ENCODE measurements at places on chromosomes 3 and 15.

- DNase-seq = peak; percentile 84
Measured at GRCh38 chr15:31200735-31201151, 99.2 kb upstream of the TRPM1 start.

DNA sequence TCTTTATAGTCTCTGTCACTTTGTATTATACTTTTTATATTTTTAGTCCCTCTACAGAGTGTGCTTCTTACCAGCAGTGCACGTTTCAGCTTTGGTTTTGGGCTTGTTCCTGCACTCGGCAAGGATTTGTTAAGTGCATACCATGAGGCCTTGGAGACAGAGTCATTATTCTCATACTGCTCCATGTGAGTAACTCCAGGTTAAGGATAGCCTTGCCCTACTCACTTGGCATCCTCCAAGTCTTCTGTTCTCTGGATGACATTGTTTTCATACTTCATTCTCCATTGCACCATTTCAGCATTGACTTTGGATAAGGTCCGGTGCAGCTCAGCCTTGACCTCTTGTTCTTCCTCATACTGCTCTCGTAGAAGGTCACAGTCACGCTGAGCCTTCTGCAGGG, 96.4 kb downstream of the MYH15 start:
- no peak for DNase-seq

DNA sequence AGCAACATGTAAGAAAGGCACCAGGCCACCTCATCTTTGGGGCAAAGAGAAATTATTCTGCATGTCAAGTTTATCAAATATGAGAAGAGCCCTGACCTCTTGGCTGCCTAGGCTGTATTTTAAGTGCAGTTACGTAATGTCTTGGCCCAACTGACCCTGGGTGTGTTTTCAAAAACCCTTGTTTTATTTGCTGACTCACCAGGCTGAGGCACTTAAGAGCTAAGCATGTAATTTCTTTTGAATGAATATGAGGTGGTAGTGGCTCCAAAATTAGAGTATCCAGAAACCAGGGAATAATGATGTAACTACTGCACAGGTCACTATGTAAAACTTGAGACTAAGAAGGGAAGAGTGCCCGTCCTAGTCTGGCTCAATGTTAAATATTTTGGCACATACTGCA, 24.3 kb downstream of the PGPEP1L start:
- no peak for DNase-seq

DNA sequence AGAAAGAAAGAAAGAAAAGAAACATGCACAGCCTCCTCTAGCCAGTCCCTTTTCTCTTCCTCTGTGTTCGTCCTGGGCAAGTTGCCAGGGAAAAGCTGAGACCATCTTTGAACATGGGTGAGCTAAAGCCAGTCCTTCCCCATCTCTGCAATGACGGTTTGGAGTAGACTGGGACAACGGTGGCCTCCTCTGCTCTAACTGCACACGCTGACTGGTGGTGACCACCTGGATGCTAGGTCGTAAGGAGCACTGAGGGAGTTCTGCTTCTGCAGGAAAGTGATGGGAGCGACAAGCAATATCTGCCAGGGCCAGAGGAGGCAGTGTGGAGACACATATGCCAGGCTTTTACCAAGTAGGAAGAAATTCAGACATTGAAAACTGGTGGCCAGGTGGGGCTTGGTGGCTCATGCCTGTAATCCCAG, 111.7 kb downstream of the NUP210 start:
- DNase-seq = peak; percentile 57

GRCh38 chr3:141901914-141902313, 25.5 kb downstream of the ATP1B3 start:
- no peak for DNase-seq

- DNase-seq = no peak
Measured at GRCh38 chr3:37216597-37217097, 42.3 kb upstream of the LRRFIP2 start.

- peak; percentile 33 for DNase-seq
Measured at GRCh38 chr3:74001436-74001835, 376.7 kb upstream of the PDZRN3 start.

- DNase-seq = no peak
Measured at GRCh38 chr15:75590239-75590638, 11.1 kb upstream of the PTPN9 start.

DNA sequence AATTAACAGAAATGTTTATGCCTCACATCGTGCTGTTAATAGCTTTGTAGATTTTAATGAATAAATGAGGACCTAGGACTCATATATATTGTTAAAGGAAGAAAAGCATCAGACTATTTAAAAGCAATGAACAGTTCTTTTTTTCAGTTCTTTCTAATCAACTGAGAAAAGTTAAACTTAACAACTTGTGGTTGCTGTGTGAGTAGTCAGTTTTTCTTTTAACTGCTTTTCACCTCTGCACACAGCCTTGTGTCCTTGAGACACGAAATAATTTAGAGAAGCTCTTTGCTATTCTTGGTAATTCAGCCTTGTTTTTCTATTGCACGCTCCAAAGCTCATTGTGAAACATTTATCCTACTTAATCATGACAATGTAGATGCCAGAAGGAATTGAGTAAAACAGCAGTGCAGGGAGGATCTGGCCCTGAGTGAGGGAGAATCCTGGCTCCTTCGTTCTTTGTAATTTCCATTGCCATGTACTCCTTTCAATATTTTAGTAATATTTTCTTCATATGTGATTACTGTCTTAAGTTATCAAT, 499.0 kb downstream of the PYDC2 start:
- peak; percentile 31 for DNase-seq

DNA sequence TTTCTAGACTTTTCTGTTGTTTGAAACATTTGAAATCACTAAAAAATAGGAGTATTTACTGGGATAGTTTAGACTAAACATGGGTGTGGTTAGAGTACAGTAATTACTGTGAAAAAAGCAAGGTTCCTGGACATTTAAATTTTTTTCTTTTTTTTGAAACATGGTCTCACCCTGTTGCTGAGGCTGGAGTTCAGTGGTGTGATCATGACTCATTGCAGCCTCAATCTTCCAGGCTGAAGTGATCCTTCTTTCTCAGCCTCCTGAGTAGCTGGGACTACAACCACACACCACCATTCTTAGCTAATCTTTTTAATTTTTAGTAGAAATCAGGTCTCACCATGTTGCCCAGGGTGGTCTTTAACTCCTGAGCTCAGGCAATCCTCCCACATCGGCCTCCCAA, 20.4 kb upstream of the CELF6 start:
- DNase-seq = no peak

DNA sequence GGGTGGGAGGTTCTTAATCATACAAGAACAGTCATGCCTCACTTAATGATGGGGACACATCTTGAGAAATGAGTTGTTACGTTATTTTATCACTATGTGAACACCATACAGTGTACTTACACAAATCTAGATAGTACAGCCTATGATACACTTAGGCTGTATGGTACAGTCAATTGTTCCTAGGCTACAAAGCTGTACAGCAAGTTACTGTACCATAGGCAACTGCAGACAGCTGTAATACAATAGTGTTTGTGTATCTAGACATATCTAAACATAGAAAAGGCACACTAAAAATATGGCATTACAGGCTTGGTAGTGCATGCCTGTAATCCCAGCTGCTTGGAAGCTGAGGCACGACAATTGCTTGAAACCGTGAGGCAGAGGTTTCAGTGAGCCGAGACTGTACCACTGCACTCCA, 55.7 kb upstream of the PLXND1 start:
- DNase-seq = no peak

DNA sequence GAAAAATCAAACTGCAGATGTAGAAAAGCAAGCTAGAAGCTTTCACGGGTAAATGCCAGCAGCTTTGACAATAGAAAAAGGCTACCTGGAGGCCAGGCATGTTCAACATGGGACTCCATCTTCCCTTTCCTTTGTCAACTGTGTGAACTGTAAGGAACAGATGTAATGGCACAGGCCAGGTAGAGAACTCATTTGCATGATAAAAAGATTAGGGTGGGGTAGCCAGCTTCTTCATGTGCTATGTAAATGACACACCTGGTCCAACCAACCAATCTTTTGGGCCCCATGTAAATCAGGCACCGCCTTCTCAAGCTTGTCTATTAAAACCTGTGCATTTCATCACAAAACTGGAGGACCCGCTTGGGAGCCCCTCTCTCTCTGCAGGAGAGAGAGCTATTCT, 686.5 kb upstream of the GOLIM4 start:
- DNase-seq = no peak

DNA sequence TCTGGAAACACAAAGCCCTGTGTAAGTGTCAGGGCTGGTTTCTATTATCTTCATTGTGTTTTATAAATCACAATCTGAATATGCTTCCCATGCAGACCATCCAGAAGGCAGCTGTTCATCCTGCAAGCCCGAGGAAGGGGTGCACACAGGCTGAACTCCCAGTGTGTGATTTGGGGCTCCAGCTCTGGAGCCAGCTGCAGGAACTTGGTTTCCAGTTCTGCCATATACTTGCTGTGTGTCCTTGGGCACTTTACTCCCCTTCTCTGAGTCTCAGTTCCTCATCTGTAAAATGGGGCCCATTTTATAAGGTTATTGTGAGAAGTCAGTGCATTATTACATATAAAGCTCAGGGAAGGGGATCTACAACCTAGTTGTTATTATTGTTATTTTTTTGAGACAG, 22.6 kb downstream of the CYP8B1 start:
- DNase-seq = no peak

GRCh38 chr3:20125897-20126296, 60.1 kb downstream of the SGO1 start:
- DNase-seq = no peak

GRCh38 chr3:175222356-175222755, 363.2 kb downstream of the NAALADL2 start:
- no peak for DNase-seq

DNA sequence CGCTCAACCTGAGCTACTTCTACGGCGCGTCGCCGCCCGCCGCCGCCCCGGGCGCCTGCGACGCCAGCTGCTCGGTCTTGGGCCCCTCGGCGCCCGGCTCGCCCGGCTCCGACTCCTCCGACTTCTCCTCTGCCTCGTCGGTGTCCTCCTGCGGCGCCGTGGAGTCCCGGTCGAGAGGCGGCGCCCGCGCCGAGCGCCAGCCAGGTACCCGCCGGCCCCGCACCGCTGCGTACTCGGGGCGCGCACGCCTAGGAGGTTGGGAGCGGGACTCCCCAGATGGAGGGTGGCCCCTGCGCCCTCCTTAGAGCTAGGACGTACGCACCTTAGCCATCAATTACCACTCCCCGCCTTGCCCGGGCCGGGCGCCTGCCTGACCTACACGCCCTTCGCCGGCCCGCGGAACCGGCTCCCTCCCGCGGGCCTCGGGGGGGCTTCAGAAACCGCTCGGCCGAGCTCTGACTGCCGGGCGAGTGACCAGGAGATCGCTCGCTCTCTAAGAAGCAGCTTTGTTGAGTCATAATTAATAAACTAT, 466 bp downstream of the NFKBIZ start:
- no peak for DNase-seq

DNA sequence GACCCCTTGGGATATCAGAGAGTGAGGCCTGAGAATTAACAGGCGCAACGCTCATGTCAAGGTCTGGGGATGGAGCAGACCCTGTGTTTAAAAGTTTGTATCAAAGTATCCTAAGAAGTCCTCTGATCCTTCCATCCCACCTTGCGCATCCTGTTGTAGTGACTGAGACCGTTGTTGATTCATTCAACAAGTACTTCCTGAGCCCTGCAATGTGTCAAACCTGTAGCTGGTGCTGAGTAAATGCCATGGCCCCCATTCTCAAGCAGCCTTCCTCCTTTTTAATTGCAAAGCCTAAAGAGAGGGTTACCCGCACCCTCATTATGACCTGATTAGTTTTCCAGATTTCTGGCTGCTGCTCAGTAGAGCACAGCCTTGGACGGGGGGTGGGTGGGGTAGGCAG, 46.4 kb downstream of the RPLP1 start:
- peak; percentile 48 for DNase-seq

- DNase-seq = no peak
Measured at GRCh38 chr3:190338717-190339116, 16.5 kb upstream of the CLDN1 start.

DNA sequence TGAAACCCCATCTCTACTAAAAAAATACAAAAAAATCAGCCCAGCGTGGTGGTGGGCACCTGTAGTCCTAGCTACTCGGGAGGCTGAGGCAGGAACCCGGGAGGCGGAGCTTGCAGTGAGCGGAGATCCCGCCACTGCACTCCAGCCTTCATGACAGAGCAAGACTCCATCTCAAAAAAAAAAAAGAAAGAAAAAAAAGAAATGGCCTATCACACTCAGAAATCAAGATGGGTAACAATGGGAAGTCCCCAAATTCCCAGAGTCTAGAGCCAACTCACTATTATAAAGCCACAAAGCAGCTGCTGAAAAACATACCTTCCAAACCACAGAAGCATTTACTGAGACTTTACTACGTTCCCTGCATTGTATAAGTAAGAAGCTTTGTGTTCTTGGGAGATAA, 7.5 kb downstream of the HDGFL3 start:
- DNase-seq = no peak

DNA sequence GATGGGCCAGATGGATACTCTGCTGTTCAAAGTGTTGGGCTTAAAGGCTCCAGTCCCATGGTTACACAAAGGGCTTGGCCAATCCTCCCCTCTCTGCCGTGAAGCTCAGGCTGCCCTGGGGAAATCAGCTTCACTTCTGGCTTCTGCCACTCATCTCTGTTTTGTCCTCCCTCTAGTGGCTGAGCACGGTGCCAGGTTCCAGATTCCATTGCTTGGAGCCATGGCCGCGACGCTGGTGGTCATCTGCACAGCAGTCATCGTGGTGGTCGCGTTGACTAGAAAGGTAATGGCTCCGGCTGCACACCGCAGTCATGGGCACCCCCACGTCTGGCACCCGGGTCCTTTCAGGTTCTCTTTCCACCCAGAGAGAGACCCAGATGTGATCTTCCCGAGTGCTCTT, 5.6 kb downstream of the TIGIT start:
- DNase-seq = peak; percentile 6

DNA sequence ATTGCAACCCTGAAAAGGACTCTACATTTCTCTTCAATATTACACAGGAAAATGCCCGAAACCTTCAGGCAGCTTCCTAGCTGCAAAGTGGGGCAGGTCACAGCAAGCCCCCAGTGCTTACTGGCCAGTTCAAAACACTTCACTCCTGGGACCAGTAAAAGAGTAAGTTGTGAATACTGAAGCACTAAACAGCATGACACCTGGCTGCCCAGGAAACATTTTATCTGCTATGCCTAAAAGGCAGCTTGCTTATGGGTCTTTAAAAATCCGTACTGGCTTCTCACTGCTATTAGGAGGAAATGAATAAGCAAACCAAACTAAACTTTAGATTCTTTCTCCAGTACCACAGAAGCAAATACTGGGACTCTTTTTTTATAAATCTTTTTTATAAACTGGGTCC, 457.9 kb upstream of the ALCAM start:
- DNase-seq = peak; percentile 20

- DNase-seq = no peak
Measured at GRCh38 chr15:78989701-78990240, 44.9 kb upstream of the CTSH start.

DNA sequence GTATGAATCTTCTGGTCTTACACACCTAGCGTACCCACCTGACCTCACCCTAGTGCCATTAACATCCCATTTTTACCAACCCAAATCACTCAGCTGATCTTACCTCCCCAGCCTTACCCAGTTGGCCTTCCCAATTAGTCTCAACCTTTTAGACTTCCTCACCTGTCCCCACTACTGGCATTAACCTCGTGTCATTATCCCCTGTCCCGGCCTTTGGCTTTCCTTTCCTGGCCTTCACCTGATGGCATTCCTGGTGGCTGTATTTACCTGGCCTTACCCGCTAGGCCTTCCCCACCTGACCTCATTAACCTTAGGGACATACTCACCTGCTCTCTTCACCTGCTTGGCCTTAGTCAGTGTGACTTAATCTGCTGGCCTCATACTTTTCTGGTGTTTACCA, 104.1 kb downstream of the IL12A start:
- no peak for DNase-seq

Measured in eye (tissue), 1 donor.